Cerebellar cortex (tissue), 1 donor: ENCODE measurements at places on chromosomes 1 and 21.

DNA sequence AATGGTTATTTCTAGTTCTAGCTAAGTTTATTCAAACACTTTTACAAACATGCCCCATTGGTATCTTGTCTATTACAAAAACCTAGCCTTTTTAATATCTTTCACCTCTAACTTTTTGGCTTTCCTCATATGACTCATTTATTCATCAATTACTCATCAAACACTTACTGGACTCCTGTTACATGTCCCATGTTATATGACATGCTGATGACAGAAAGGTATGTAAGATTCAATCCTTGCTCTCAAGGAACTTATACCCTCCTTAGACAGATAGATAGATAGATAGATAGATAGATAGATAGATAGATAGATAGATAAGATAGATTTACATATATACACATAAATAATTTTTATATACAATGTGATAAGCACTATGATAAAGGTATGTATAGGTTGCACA lies 33.9 kb upstream of the INSL5 start:
- DNase-seq: no peak

GRCh38 chr21:44929799-44930542 lies 9.3 kb upstream of the ITGB2 start:
- no peak for DNase-seq

- no peak for DNase-seq
These were observed 1639.3 kb downstream of the MRPL39 start for GRCh38 chr21:23968008-23968407.

- no peak for DNase-seq
These were observed 68.4 kb downstream of the ATP6V1G3 start for GRCh38 chr1:198472119-198472518.

GRCh38 chr1:219542828-219543518 lies 69.9 kb downstream of the ZC3H11B start:
- no peak for DNase-seq

GRCh38 chr1:147891088-147891487 lies 11.5 kb upstream of the GJA8 start:
- DNase-seq: no peak

GRCh38 chr1:200875416-200875815 lies 2.6 kb downstream of the GPR25 start:
- DNase-seq: no peak

DNA sequence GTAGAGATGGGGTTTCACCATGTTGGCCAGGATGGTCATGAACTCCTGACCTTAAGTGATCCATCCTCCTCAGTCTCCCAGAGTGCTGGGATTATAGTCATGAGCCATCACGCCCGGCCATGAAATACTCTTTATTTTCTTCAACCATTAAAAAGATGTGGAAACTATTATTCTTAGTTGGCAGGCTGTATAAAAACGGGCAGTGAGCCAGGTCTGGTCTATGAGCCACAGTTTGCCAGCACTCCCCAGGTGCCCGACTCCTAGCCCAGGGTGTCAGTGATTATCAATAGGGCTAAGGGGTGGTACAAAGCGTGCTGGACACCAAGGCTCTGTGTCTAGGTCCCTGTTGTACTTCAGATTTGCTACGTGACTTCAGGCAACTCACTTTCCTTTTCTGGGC lies 3.7 kb upstream of the TMEM61 start:
- no peak for DNase-seq
